ENCODE measurements at places on chromosomes 16 and 17.
A peak's percentile ranks its signal among the peaks of the same experiment; 100 is the strongest.

- DNase-seq = no peak
Measured at GRCh38 chr17:72034000-72034399, 86.8 kb upstream of the SOX9 start.

GRCh38 chr17:8288336-8289102 lies at the start of gene RANGRF:
Gene RANGRF, plus strand, starts transcription at chr17:8288670. Its CDS starts 119 bp downstream, at chr17:8288789.
- DNase-seq = peak; percentile 49

GRCh38 chr17:9817086-9817485 lies 4.8 kb downstream of the GSG1L2 start:
- DNase-seq = no peak

GRCh38 chr16:85556456-85557082 lies 56.6 kb upstream of the GSE1 start:
- no peak for DNase-seq

DNA sequence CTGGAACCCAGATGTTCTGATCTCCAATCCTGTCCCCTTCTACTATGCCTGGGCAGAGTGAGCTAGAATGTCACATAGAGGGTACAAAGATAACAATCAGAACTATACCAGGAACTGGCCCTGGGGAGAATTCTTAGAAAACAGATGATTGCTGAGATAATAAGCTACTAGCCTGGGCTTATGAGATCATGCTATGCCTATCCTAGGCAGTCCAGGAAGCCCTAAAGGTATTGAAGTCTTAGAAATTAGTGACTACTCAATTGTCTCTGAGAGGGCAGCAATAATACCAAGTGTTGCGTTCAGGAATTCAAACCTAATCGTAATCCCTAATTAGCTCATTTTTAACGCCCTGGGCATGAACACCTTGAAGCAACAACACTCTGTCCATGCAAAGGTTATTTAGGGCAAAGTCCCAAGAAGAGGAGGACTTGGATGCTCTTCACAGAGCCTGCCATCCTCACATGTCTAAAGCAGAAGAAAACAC lies 77.1 kb downstream of the MMD start:
- DNase-seq = no peak

GRCh38 chr17:62162898-62163297 lies 97.8 kb upstream of the MED13 start:
- no peak for DNase-seq

DNA sequence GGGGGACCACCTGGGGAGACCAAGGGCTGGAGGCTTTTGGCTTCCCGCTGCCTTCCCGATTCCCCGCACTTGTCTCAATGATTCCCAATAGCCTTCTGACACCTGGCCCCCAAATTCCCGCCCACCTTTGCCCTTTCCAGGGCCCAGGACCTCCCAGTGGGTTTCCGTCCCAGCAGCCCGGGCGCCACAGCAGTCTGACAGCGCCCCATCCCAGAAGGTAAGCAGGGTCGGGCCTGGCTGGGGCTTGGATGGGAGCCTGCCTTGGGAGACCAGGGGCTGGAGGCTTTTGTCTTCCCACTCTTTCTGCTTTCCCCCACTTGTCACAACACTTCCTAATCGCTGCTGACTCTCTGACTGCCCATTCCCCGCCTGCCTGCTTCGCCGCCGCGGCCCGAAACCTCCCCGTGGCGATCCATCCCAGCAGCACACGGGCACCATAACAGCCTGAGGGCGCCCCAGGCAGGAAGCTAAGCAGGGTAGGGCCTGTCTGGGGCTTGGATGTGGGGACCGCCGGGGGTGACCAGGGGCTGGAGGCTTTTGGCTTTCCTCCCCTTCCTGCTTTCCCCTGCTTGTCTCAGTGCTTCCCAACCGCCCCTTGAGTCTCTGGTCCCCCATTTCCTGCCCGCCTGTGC lies 2289.3 kb downstream of the TP53TG3F start:
- DNase-seq = no peak

DNA sequence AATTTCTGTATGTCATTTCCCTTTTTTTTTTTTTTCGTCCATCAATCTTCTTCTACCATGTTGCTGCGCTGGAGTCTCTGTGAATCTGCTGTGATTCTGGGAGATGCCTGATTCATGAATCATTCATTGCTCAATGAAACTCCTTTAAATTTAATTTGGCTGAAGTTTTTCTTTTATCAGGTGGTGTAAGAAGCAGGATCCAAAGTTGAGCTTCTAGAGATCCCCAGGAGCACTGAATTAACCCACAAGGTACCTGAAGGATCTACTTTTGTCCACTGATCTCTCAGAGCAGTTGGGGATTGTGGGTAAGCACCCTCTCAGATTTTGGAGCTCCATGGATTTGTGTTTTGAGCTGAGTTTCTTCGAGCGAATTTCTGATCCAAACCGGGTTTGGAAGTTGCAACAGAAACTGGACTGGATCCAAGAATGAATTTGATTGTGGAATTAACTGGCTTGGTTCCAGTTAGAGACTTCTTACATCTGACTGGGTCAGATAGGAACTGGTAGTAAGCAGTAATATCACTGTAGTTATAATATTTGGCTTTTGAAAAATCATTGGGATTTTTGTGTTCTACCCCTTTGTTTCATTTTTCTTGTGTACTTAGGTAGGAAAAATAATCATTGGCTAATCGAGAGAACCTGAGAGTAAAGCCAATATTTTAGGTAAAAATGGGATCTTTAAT lies 447.8 kb upstream of the TOM1L1 start:
- DNase-seq = no peak

GRCh38 chr17:9071016-9071415 lies 49.7 kb downstream of the NTN1 start:
- no peak for DNase-seq

- DNase-seq = no peak
Measured at GRCh38 chr17:67569015-67569451, 148.7 kb upstream of the NOL11 start.

DNA sequence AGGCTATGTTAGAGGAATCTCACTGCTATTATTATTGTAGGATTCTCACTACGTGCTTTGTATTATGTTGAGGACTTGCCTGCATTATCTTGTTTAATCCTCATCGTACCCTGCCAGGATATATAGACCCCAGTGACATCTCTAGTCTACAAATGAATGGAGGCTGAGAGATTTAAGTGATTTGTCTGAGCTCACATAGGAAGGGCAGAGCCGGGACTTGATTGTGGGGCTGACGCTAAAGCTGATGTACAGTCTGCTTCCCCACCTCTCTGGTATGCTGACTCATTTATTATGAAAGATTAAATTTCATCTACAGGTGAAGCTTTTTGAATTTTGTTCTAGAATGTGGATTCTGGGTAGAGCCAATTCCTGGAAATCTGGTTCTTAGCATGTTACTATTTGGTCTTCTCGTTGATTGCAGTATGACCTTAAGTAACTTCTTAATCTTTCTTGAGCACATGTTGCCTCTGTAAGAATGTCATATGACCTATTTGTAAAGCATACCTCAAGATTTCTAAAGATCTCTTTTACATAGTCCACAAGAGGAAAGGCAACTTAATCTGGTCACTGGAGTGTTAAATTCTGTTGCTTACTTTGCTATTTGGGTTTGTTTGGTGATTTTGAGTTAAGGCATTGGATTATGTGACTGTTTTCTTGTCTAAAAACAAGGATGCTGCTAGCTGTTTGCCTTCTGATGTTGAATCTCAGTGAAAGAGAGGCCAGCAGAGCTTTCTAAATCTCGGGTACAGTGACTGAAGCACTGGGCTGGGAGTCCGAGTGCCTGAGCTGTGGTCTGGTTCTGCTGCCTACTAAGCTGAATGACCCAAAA lies 12.4 kb downstream of the METTL9 start:
- DNase-seq = no peak

- DNase-seq = no peak
Measured at GRCh38 chr16:54347961-54348360, 61.4 kb upstream of the IRX3 start.

GRCh38 chr17:31653691-31654090 lies 205.4 kb downstream of the COPRS start:
- no peak for DNase-seq

DNA sequence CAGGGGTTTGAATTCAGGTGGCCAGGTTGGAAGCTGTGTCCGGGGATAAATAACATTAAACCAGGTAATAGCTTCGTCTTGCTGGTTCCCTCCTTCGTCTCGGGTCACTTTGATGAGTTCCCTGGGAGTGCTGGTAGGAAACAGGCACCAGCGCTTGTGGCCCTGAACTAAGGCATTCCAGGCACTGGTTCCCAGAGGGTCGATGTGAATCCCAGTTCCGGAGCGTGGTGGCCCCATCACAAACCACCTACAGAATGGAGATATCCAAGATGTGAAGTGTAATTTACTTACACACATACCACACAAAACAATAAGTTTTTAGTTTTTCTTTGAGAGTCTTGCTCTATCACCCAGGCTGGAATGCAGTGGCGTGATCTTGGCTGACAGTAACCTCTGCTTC lies 2.6 kb downstream of the JMJD6 start:
- no peak for DNase-seq

- peak; percentile 65 for DNase-seq
Measured at GRCh38 chr17:77374170-77374936, 233.6 kb downstream of the SEC14L1 start.

DNA sequence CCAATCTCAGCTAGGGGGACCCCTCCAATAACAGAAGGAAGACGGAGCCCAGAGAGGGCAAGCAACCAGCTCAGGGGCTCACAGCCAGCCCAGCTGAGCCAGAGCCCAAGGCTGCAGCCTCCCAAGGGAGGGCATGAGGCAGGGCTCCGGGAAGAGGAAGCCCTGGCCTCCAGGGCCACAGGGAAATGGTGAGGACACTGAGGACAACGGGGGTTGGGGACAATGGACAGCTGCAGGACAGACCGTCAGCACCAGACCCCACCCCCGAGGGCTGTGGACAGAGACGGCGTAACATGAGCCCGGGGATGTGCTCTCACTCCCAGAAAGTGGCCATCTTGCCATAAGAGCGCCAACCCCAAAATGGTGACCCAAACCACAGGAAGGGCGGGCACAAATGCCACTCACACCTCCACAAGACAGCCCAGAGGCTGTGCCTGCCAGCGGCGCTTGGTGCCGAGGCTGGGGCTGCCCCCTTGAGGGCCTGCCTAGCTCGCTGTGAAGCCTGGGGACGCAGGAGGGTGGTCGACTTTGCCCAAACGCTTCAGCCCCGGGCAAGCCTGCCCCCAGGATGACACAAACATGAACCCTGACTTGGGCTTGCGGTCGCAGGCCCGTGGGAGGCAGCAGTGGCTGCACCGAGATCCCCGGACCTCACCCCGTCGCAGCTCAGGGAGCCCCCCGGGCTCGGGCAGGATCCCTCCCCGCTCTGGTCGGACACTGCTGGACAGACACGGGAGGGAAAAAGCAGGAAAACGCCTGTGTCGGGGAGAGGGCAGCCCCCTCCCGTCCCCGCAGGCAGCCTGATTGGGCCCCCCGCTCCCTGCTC lies 10.5 kb downstream of the PIMREG start:
- no peak for DNase-seq

GRCh38 chr16:1579214-1579613 lies 32.7 kb downstream of the IFT140 start:
- DNase-seq = no peak

- DNase-seq = no peak
Measured at GRCh38 chr17:17494499-17494869, 1.7 kb downstream of the RASD1 start.

GRCh38 chr17:81253358-81254131 lies 14.4 kb downstream of the NDUFAF8 start:
- no peak for DNase-seq

- DNase-seq = no peak
Measured at GRCh38 chr17:83086907-83087787, 7.7 kb downstream of the METRNL start.

DNA sequence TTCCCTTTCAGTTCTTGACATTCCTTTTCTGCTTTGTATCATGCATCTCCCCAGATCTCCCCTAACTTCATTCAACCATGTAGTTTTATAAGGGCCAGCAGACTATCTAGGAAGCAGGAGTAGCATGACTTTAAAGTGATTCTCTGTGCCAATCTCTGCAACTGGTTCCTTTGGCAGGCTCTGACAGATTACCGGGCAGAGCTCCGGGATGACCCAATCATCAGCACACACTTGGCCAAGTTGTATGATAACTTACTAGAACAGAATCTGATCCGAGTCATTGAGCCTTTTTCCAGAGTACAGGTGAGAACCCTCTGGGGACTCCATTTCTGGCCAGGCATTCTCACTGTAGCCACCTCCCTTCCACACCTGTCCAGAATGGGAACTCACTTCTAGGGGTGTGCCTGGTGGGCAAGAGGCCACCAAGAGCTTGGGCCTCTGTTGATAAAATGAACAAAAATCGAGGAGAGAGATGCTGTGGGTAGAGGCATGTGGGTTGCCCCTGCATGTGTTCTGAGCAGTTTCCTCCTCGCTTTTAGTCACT lies 7.6 kb upstream of the CDK5R1 start:
- DNase-seq = no peak

DNA sequence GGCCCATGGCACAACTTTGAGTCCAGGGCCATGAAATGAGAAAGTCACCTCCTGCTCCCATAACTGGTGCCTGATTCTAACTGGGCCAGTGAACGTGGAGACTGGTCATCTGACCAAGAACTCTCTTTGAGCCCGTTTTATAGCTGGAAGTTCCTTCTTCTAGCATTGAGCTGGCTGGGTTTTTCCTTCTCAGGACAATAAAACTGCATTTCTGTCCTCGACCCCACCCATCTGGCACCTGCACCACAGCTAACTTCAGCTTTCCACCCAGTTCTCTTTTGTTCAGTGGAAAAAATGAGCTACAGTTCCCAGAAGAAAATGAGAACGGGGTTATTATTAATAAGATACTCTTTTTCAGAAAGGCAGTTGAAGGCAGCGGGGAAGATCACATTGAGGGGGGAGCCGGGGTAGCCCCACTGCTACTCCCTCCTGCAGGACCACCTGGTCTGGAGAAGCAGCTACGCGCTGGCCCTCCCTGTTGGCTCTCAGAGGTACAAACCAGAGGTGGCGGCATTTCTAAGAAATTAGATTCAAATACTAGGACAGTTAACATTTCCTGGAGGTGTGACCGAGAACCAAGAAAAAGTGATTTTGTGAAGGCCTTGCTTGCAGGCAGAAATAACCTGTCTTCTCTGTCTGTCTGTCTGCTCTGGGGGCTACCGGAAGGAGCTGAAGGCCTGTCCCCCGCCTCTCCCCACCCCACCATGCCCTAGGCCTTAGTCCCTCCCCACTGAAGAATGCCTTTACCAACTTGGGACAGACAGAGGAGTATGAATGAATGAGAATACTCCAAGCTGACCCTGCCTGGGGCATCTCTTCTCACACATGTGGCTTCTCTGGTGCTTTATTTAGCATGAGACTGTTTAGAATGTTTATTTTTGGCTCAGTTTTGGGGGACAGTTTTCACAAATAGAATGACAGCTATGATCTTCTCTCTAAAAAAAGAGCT lies 123.9 kb downstream of the XYLT1 start:
- DNase-seq = no peak

Measured in brain pericyte (primary cell).